ENCODE measurements at places on chromosomes 4 and X.

- no peak for DNase-seq
Observed at GRCh38 chrX:139801397-139801813, 93.4 kb upstream of the MCF2 start.

DNA sequence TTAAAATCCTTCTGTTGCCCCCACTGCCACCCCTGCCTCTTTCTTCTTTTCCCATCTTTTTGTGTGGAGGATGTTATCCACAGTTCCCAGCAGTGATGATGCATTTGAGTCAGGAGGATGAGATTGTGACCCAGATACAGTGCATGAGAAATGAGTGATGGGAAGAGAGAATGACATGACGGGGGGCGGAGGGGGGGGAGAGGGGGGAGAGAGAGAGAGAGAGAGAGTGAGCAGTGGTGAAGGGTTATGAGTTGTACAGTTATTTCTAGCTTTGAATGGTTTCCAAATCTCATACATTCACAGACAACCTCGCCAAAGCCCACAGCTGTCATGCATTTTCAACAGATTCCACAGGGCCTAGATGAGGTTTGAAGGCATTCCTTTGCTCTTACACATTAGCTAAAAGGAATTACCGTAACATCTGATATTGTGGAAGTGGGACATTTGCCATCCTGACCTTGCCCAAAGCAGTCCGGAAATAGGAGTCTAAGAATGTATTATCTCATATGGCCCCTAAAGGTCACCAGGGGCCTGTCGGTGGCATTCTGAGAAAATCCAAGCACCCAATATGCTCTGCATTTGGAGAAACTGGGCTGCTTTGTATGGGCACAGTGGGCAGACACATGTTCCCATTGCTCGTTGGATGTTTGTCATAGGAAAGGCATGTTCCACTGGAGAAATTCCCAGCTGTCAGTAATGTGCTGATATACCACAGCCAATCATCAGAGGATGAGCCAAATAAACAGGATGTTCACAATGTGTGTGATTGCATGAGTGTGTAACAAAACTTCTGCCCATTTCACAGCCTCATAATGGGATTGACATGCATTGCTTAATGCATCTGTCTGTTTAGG is 435.8 kb downstream of the SPRY1 start:
- peak; percentile 99 for DNase-seq

- no peak for DNase-seq
Observed at GRCh38 chr4:24382381-24382780, 202.0 kb downstream of the DHX15 start.

GRCh38 chr4:52051213-52051614 is at the start of gene SPATA18:
Gene SPATA18, plus strand, starts transcription at chr4:52051304. Its CDS starts 401 bp downstream, at chr4:52051705.
- DNase-seq: no peak

GRCh38 chrX:78514852-78515251 is 144.3 kb downstream of the RTL3 start:
- no peak for DNase-seq
